ENCODE measurements at places on chromosomes 2 and 18. TPM values are rescaled to one million over a fixed set of nuclear protein-coding genes. Genes with fewer than 3 reads are reported as not detected.

MAP3K19 gene
- total RNA-seq, result not detected

ACTR3 gene
- total RNA-seq, result 442 TPM

STARD6 gene
- not detected for total RNA-seq

MBP gene
- total RNA-seq, result 39.9 TPM

CCDC74B gene
- total RNA-seq, result 3.5 TPM

RGPD3 gene
- 0.34 TPM for total RNA-seq

MXD1 gene
- 11.7 TPM for total RNA-seq

CKAP2L gene
- 24.5 TPM for total RNA-seq

ACKR3 gene
- total RNA-seq, result 2.4 TPM
